ENCODE measurements at places on chromosomes 3 and 15.

DNA sequence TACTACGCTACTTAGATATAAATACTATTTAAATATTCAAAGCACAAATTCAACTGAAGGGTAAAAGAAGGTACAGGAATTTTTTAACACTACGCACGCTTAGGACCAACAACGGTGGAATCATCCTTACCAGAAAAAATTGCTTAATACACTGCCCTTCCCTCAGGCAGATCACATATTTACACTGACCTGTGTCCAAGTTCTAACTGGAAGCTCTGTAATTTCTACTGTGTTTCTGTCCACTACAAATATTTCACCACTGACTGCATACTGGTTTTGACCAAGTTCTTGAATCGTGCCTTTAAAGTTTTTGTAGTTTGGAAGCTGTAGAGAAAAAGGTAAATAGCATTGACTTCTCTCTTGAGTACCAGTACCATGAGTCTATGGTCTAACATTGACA is 44.2 kb downstream of the TOP2B start:
- DNase-seq: no peak

DNA sequence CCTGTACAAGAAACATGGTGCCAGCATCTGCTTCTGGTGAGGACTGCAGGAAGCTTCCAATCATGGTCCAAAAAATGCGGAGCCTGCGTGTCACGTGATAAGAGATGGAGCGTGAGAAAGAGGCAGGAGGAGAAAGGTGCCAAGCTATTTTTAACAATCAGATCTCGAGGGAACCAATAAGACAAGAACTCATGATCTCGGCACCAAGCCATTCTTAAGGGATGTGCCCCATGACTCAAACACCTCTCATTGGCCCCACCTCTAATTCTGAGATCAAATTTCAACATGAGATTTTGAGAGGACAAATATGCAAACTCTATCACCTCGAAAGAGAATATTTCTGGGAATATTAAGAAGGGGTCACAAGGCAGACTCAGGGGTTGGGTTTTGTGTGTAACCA is 107.2 kb downstream of the PYDC2 start:
- no peak for DNase-seq

GRCh38 chr3:143831208-143831607 is 17.1 kb downstream of the SLC9A9 start:
- no peak for DNase-seq

GRCh38 chr3:77780278-77780996 is 740.5 kb downstream of the ROBO2 start:
- DNase-seq: no peak

DNA sequence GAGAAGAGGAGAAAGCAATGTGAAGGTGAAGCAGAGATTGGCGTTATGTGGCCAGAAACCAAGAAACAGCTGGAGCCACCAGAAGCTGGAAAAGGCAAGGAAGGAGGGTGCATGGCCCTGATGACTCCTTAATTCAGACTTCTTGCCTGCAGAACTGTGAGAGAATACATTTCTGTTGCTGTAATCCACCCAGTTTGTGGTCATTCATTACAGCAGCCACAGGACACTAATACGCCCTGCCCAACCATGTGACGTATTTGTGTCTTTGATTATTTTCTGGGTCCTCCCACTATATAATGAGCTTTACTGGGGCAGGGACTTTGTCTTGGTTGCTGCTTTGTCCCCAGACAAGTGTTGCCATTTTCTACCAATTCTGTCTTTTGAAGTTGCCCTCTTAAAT is 64.5 kb upstream of the MITF start:
- no peak for DNase-seq

- DNase-seq: no peak
Observed at GRCh38 chr3:46334741-46335478, 19.0 kb upstream of the CCR2 start.

DNA sequence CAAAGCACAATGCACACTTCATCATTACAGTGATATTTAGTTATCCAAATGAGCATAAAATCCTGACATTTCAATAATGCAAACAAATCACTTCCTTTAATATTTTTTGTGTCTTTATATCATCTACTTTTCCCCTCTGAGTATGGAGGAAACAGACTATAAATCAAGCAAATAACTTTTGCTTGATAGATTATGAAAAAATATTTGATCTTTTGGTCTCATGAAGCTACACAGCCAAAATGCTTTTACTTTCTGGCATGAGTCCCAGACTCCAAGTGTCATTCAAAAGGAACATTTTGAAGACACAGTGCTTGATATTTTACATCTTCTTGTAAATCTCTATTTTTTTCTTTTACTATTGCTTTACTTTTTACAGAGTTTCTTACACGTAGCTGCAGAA is 215.3 kb upstream of the ROBO1 start:
- DNase-seq: no peak

All from stimulated activated CD8-positive, alpha-beta memory T cell treated with anti-CD3 and anti-CD28 coated beads, Interleukin-7, amount 100 ng/mL, for 1 hour (primary cell).